Activated CD4-positive, CD25-positive, alpha-beta regulatory T cell (primary cell): ENCODE measurements at places on chromosomes 7 and 10.

- DNase-seq = no peak
Observed at GRCh38 chr7:47332681-47333553, 249.0 kb downstream of the TNS3 start.

DNA sequence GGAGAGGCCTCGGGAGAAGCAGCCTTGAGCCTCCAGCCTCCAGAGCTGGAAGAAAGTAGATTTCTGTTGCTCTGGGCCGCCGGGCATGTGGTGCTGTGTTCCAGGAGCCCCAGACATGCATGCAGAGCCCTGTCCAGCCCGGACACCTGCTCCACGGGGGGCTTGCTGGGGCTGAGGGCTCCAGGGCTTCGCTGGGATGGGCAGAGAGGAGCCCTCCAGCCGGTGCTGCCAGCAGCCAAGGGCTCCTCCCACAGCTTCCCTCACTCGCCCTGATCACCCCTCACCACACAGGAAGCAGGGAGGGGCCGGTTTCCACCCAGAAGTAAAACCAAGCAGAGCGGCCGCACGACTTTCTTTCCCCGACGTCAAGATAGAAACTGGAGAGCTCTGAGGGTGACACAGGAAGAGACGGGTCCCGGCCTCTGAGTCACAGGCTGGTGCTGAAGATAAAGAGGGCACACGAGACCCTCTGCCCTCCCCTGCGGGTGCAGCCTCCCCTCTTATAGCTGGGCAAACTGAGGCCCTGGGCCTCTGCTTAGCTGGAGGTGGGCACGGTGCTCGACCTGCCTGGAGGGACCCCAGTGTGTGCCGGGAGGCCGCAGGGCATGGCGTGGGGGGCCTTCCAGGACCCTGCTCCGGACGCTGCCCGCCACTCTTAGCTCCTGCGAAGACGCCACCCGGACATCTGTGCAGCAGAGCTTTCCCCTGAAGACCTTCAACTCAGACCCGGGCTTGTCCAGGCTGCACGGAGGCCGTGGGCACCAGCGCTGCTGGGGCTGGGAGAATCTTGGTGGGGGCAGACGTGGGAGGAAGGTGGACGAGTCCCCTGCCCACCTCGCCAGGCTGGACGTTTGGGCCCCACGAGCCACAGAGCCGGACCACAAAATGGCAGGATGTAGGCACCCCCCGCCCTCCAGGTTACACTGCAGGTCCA lies 31.1 kb downstream of the ADAP1 start:
- DNase-seq = peak; percentile 88

DNA sequence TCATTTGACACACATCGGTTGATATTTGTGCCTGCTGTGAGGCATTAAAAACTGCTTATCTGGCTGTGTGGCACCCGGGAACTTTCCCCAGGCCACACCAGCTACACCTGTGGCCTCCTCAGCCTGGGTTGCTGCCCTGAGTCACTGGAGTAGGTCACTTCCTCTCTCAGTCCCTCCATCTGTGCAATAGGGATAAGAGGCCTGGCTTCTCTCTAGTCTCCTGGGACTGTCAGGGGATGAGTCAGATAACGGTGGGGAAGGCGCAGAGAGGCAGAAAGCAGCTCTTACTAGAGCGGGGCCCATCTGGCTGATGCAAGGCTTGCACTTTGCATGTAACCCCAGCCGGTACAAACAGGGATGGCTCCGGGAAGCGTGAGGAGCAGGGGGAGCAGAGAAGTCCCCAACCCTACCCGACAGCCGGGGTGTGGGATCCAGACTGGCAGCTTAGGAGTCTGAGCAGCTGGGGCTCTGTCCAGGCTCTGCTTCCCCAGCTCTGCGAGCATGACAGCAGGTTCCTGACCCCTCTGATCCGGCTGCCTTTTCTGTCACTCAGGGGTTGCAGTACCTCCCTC lies 34.0 kb downstream of the DNAJB12 start:
- DNase-seq = peak; percentile 34

- DNase-seq = no peak
Observed at GRCh38 chr7:158488181-158488971, 99.2 kb downstream of the PTPRN2 start.

DNA sequence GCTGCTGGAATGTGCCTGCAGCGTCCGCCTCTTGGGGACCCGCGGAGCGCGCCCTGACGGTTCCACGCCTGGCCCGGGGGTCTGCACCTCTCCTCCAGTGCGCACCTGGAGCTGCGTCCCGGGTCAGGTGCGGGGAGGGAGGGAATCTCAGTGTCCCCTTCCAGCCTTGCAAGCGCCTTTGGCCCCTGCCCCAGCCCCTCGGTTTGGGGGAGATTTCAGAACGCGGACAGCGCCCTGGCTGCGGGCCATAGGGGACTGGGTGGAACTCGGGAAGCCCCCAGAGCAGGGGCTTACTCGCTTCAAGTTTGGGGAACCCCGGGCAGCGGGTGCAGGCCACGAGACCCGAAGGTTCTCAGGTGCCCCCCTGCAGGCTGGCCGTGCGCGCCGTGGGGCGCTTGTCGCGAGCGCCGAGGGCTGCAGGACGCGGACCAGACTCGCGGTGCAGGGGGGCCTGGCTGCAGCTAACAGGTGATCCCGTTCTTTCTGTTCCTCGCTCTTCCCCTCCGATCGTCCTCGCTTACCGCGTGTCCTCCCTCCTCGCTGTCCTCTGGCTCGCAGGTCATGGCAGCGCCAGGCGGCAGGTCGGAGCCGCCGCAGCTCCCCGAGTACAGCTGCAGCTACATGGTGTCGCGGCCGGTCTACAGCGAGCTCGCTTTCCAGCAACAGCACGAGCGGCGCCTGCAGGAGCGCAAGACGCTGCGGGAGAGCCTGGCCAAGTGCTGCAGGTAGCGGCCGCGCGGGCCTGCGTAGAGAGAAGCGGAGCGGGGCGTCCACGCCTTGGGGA lies 645 bp downstream of the SLC26A4 start:
- peak; percentile 14 for DNase-seq

DNA sequence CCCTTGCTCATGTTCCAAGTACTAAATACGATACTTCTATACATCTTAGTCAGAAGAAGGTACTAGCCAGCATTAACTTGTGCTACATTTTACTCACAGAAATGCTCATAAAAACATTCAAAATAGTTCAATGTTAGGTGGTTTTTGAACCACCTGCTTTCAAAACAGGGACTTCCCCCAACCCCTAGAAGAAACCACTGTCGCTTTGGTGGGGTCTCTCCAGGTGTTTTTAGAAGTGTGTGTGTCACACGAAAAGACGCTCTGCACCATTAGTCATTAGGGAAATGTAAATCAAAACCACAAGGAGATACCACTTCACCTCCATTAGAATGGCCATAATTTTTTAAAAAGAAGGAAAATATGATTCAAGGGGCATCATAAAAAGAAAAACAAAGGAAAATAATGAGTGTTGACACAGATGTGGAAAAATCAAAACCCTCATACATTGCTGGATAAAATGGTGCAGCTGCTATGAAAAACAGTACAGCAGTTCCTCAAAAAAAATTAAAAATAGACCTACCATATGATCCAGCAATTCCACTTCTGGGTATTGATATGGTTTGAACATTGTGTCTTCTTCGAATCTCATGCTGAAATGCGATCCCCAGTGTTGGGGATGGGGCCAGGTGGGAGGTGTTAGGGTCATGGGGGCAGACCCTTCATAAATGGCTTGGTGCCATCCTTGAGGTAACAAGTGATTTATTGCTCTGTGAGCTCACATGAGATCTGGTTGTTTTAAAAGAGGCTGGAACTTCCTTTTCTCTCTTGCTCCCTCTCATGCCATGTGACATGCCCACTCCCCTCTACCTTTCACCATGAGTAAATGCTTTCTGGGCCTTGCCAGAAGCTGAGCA lies 74.2 kb downstream of the MALSU1 start:
- peak; percentile 5 for DNase-seq

- no peak for DNase-seq
Observed at GRCh38 chr10:17004801-17005380, 124.7 kb downstream of the CUBN start.

DNA sequence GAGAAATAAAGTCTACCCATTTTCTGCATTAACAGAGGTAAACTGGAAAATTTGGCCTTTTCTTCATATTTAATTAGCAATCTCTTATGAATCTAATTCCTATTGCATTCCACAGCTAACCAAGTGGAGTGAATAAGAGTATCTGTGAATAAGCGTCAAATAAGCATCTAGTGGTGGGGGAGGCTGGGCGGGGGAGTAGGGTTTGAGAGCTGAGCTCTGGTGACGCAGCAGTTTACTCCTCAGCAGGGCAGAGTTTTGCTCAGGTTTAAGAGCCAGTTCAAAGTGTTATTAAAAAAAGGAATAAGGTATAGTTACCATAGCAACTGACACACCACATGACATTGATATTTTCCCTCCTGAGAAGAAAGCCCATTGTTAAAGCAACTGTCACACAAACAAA lies 1346.8 kb upstream of the CELF2 start:
- no peak for DNase-seq

GRCh38 chr7:55432939-55433784 lies 68.0 kb downstream of the LANCL2 start:
- no peak for DNase-seq

- DNase-seq = no peak
Observed at GRCh38 chr10:74792726-74793125, 33.7 kb upstream of the KAT6B start.

DNA sequence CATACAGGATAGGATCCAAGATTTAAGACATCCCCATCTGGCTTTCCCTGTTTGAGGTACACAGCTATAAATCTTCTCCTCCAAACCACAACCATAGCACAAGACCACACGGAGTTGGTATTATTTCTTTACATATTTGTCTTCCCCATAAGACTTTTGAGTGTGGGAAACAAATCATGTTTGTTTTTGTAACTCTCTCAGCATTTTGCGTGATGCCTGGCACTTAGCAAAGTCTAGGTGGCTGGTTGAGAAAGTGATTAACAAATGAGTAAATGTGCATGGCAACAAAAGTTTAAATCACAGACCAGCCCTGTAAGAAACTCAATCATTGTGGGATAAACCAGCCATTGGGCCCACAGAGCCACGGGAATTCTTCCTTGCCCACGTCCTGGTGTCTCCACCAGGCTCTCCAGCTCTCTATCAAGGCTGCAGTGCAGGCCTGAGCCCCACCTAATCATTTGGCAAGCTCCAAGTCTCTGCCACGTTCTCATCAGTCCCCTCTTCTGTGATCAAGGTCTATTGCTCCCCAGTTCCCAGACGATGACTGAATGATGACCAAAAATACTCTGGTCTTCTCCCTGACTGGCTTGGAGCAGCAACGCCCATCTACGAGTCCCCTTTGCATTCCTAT lies 317.8 kb downstream of the TNS3 start:
- no peak for DNase-seq

- no peak for DNase-seq
Observed at GRCh38 chr10:92873029-92873428, 24.7 kb downstream of the EXOC6 start.

DNA sequence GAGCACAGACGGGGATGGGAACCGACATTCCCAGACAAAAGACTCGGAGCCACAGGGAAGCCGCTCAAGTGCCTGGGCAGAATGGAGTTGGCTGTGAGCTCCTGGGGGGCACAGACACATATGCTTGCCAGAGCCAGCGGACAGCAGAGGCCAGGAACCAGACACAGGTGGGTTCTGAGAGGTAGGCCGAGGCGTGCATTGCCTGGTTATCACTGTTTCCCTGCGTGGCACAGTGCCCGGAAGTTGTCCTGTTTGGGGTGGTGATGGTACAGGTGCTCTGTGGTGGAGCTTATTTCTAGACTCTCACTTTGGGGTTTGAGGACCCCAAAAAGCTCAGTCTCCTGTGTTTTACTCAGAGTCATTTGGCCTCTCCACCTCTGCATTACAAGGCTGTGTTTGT lies 2.5 kb downstream of the PALD1 start:
- no peak for DNase-seq

DNA sequence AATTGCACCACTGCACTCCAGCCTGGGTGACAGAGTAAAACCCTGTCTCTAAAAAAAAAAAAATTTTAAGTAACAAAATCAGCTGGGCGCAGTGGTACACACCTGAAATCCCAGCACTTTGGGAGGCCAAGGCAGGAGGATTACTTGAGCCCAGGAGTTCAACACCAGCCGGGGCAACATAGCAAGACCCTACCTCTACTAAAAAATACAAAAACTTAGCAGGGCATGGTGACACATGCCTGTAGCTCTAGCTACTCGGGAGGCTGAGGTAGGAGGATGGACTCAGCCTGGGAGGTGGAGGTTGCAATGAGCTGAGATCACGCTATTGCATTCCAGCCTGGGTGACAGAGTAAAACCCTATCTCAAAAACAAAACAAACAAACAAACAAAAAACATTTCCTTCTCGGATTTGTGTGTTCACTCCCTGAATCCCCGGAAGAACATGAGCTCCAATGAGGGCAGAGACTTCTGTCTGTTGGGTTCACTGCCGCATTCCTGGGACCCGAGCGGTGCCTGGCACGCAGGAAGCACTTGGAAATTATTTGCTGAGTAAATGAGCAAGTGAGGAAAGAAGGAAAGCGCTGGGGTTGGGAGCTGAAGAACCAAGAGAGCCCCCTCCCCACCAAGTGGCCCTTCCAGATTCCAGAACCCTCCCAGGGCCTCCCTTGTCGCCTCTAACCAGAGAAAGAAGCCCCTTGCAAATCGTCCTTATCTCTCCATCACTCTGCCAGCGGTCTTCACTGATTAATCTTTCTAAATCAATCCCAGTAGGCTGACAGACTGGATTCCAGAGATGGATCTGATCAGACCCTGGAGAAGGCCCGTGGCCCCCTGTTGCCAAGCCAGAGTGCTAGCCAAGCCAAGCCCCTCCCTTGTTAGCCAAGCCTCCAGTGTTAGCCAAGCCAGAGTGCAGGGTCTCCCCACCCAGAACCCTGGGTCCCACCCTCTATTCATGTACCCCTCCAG lies 6.2 kb downstream of the TNRC18 start:
- DNase-seq = no peak

GRCh38 chr7:11450281-11450680 lies 381.7 kb downstream of the THSD7A start:
- DNase-seq = no peak

GRCh38 chr7:96832092-96832662 lies 122.5 kb upstream of the SEM1 start:
- no peak for DNase-seq

GRCh38 chr7:147941381-147941780 lies 649.2 kb upstream of the C7orf33 start:
- no peak for DNase-seq

GRCh38 chr10:110149259-110149658 lies 58.1 kb upstream of the MXI1 start:
- no peak for DNase-seq

DNA sequence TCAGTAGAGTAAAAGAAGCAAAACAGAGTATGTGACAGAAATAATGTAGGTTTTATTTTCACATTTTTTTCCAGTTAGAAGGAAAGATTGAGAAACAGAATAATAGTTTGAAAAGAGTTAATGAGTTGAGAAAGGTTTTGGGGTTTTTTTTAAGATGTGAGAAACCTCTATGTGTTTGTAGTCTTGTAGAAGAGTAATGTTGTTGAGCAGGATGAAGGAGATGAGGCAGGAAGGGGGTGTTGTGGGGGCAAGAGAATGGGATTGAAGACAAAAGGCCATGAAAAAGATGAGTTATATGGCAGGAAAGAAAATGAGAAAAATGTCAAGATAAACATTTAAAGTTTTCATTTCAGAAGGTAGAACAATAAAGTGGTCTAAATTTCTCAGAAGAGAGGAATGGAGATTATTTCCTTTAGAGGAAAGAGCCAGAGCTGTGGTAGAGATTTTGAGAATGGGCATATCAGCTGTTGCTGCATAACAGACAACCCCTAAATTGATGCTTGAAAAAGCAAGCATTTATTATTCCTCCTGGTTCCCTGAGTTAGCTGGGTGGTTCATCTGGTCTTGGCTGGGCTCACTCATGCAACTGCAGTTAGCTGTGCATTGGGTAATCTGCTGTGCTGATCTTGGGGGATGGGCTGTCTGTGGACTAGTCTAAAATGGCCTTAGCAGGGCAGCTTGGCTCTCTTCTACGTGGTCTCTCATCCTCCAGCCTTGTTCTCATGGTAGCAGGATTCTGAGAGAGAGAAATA lies 27.1 kb downstream of the PCGF5 start:
- no peak for DNase-seq
